ENCODE measurements at places on chromosomes 7 and 10.

- no peak for DNase-seq
Measured at GRCh38 chr10:4784667-4785333, 41.2 kb upstream of the AKR1E2 start.

- no peak for DNase-seq
Measured at GRCh38 chr7:77887567-77887966, 89.0 kb downstream of the PHTF2 start.

DNA sequence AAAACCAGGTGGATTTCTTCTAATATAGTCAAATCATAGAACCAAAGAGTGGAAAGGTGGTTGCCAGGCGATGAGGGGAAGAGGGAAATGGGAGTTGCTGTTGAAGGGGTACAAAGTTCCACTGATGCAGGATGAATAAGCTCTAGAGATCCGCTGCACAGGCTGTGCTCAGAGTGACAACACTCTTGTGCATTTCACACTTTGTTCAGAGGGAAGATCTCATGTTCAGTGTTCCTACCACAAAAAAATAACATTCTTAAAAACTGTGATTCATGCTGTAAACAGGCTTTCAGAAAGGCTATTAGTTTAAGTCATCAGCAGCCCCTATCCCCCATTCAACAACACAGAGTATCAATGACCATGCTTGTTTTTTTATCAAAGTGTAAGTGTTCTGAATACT lies 213.8 kb downstream of the COBL start:
- DNase-seq = no peak

- no peak for DNase-seq
Measured at GRCh38 chr7:105978035-105978434, 15.0 kb downstream of the CDHR3 start.

DNA sequence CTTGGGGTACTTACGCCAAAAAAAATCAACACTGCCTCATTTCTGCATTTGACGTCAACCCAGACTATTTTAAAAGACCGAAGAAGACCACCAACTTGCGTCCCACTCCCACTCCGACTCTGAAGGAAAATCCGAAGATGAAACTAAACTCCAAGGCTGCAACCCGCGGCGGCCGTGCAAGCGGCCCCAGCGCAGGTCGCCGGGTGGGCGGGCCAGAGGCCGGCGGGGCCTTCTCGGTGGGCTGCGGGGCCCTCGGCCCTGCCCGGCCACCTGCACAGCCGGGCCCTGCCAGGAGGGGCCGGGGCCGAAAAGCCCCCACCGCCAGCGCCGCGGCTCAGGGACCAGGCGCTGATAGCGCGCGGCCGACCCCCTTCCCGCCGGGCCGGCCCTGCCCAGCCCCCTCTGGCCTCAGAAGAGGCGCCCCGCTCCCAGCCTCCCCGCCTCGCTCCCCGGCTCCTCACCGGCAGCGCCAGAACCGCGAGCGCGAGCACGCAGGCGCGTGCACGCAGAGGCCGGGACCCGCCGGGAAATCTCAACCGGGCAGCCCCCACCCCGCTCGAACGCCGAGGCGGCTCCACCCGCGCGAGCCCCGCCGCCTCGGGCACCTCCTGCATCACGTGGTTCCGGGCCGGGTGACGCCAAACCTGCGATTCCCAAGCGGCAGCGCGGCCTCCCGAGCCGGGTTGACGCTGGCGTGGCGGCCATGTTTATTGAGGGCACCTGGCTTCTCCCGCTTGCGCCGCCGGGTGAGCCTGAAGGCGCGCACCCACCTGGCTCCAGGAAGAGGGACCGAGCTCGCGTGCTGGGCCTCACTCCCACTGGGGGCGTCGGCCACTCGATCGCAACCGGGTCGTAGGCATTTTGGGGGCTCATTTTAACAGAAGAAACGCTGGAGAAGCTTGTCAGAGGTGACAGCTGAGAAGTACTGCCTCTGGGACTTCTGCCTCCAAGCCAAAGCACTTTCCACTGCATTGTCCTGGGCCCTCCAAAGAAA lies at the start of gene C7orf25:
Gene C7orf25 (minus strand): TSS at position 617 of the 994 bp plus-strand sequence. CDS start 1,170 bp downstream, outside the sequence.
- DNase-seq = peak; percentile 92

DNA sequence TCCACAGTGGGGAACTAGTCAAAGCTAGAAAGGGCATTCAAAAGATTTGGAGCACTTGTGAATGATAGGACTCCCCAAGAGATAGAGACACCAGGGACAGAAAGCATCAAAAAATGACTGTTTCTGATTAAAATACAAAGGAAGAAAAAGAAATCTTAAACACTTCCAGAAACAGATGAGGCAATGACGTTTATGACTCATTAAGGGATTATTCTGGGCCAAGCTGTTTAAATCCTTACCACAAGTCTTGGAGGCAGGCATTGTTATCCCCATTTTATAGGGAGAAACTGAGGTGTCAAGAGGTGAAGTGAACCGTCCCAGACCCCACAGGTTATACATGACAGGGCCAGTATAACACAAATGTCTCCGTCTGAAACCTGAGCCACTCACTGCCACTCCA lies 68.3 kb upstream of the AMPH start:
- no peak for DNase-seq

DNA sequence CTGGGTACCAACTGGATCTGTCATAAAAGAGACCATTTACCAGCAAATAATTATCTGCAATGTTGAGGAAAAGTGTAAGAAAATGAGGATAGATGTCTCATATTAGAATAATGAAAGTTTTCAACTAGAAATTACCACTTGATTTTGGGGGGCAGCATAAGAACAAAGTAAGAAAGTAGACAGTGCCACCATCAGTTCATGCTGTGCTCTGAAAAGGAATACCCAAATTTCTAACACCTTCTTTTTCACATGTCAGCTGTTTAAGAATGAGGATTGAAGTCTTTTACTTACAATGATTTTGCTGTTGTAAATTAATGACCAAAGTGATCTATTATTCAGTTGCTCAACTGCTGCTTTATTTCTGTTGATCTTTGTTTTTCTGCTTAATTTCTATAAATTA lies 578.3 kb downstream of the ETV1 start:
- no peak for DNase-seq

GRCh38 chr10:99917963-99918825 lies 91.6 kb downstream of the DNMBP start:
- no peak for DNase-seq

DNA sequence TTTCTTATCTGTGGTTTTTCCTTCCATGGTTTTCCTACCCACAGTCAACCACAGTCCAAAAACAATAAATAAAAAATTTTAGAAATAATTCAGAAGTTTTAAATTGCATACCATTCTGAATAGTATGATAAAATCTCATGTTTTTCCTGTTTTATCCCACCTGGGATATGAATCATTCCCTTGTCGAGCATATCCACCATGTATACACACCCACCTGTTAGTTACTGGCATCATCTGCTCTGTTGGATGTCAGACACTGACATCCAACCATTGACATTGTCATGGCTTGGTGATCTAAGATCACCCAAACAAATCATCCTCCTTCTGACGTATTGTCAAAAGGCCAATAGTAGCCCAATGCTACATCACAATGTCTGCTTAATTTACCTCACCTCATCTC lies 749.8 kb downstream of the TNS3 start:
- DNase-seq = no peak

GRCh38 chr10:63562857-63563256 lies 41.7 kb downstream of the REEP3 start:
- no peak for DNase-seq

GRCh38 chr10:11450427-11450826 lies 161.0 kb downstream of the USP6NL start:
- no peak for DNase-seq

DNA sequence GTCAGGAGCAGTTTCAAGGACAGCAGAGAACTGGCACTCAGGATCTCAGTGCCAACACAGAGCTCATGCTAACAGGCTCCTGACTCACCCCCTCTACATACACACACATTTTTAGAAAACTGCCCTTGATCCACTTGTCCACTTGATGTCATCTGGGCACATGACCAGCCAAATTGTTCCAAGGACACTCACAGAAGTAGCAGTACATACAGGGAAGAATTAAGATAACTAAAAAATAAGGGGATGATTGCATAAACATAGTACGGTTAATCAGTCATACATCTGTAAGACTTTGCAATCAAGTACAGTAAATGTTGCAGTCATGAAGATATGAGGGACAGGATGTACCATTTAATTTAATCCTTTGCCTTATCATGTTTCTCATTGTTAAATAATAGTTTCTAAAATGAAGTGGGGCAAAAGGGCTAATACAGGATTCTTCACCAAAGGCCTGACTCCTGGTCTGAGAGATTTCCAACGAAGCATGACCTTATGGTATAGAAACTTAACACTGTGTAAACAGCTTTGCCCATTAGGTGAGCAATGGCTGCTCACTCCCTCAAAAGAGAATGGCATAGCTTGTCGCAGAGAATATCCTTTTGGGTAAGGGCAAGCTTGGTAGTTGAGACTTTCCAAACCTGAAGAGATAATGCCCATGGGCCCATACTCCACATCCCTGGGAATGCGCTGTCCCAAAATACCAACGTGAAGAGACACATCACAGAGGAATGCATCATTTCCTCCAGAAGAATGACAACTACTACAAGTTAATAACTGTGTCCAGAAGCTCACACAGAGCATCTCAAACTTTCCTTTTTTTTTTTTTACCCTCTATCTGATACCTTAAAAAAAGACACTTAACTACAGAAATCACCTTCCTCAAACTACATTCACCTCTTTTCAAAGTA lies 94.1 kb downstream of the ARMH3 start:
- no peak for DNase-seq

DNA sequence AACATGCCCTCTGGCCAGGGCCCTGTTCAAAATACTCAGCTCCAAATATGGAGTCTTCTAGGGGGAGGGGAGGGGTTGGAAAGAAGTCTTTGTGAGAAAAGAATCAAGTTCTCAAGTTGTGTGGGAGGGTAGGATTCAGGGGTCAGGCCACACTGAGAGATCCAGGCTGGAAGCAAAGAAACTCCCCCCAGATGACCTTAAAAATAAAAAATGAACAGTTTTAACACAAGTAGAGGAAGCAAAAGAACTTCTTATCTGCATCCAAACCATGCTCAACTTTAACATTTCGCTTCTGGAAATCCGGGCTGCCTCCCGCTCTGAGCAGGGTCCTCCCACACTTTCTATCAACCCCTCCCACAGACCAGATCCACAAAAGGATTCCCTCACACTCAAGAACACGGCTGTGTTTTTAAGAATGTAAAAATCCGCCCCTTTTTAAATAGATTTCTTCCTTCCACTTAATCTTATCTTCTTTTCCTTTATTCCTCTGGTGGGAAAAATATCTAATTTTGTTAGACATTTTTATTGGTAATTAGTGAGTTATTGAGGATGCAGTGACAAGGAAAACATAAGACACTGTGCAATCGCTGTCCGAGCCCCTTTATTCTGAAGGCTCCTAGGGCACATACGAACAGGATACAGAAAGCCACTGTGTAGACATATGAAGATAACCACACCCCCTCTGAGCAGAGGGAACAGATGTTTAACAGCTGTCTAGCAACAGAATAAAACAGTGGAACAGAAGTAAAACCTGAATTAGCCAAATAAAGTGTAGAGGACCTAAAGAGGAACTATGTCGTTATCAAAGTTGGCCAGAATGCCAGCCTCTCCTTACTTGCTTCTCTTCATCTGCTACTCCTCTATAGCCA lies 43.8 kb downstream of the CYTH3 start:
- no peak for DNase-seq

DNA sequence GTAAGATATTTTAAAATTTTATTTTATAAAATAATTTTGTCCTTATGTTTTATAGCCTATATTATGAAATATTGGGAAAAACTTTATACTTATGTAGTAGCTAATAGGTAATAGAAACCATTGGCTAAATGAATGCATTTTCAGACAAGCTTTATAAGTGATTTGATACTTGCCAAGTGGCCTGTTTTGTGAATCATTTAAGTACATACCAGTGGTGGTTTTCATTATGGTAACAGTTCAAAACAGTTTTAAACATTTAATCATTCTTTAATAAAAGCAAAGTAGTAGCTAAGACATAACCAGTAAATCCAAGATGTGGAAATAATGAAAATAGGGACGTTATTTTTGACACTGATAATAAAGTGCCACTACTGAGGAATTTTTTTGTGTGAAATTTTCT lies 182.2 kb downstream of the PHF14 start:
- DNase-seq = no peak

GRCh38 chr7:12257582-12257981 lies 46.5 kb downstream of the TMEM106B start:
- DNase-seq = no peak

DNA sequence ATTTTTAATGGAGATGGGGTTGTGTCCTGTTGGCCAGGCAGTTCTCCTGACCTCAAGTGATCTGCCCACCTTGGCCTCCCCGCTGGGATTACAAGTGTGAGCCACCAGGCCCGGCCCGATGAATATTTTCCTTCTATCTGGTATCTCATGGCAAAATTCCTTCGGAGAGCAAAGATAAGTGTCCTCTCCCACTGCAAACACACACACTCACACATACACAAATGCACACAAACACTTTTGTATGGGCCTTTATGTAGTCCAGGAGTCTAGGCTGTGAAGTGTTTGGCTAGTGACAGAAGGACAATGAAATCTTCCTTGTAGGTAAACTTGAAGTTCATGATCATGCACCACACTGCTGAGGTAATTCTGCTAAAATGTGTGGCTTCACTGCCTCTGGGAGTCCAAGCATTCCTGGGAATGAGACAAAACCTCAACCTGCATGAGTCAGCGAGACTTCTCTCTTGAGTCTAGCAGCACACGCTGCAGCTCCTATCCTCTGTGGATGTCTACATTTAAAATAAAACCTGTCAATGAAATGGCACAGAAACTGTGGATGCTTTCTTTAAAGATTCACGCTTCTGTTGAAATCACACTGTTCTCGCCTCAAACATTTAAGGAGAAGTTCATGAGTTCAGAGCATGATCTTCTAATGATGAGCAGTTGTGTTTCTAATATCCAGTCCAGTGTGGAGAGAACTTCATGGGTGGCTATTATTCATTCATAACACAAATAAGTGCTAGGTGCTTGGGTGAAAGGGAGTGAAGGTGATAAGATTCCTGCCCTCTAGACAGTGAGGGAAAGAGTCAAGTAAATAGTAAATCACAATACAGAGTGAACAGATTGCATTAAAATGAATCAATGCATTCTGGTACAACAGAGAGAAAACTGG lies 96.5 kb downstream of the NRP1 start:
- no peak for DNase-seq

- DNase-seq = no peak
Measured at GRCh38 chr10:80284522-80284921, 4.9 kb downstream of the MAT1A start.

GRCh38 chr7:82444220-82444909 lies 788 bp upstream of the CACNA2D1 start:
- no peak for DNase-seq

All from stimulated activated CD8-positive, alpha-beta memory T cell treated with anti-CD3 and anti-CD28 coated beads, Interleukin-2, amount 100 ng/mL, for 48 hours (primary cell).